Suppressor macrophage treated with lipopolysaccharide for 1 hour (primary cell): ENCODE measurements at places on chromosomes 5 and 9.
A peak's percentile ranks its signal among the peaks of the same experiment; 100 is the strongest.

GRCh38 chr9:128005923-128006322 lies 25.1 kb upstream of the EEIG1 start:
- peak; percentile 82 for DNase-seq

- no peak for DNase-seq
These were observed 25.4 kb downstream of the KCNT1 start for GRCh38 chr9:135727257-135727875.

GRCh38 chr5:86075139-86075538 lies 542.6 kb upstream of the COX7C start:
- DNase-seq, result no peak

DNA sequence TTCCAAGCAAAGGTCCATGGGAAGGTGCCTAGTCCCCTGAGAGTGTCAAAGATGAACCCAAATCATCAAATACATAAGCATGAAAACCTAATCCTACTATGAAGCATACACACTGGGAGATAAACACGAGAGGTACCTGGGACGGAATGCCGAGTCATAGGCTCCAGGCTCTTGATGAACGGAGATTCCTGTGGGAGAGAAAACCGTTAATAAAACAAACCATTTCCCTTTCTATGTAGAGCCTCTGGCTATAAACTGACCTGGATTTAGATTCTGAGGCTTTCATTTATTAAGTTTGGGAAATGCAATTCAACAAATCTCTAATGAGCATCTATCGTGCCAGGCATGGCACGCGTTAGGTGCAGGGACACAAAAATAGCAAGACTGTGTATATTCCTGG lies 206.4 kb upstream of the IL12B start:
- no peak for DNase-seq

DNA sequence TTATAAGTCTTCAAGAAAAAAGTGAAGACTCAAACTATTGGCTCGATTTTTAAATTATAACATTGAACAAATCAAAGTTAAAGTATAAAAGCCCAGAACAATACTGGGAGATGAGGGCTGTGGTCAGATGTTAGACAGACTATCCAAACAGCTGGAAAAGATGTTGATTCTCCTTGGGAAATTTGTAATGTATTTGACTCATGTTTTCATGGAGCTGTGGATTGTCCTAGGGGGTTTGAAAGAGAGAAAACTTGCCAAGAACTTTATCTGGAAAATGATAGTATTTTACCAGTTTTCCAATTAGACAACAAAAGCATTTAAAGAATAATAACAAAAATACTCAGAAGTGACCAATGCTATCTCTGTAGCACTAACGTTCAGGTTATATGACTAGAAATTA lies 339.2 kb downstream of the ARL15 start:
- DNase-seq, result no peak

DNA sequence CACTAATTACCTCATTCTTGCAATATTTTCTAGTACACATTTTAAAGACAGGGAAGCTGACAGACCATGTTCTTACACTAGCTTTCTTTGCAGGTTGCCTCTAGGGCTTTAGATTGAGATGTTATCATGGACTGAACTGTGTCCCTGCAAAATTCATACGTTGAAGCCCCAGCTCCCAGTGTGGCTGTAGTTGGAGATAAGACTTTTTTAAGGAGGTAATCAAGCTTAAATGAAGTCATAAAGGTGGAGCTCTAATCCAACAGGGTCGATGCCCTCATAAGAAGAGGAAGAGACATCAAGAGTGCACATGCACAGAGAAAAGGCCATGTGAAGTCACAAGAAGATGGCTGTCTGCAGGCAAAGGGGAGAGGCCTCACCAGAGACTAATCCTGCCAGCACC lies 471.2 kb upstream of the ACTBL2 start:
- no peak for DNase-seq

DNA sequence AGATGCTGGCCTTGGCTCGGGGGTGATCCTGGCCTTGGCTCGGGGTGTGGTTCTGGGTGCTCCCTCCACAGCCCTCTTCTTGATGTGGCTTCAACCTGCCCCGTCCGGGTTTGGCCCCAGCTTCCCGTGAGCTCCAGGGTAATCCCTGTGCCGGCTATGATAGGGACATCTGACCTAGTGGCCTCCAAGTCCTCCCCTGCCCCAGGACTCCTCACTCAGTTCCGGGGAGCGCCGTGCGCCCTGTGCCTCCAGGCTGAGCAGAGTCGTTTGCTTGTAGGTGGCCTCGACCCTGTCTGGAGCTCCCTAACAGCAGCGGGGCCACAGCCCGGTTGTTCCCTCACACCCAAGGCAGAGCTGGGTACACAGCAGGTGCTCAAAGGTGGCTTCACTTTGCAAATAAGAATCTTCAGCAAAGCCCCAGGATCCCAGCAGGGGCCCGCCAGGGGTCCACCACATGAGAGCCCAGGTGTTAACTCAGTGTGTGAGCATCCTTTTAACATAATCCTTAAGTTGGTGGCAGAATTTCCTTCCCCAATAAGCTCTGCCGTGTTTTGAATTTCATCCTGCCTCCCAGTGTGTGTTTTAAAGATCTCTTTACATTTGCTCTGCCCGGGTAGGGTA lies 32.3 kb upstream of the CEP72 start:
- DNase-seq, result no peak

DNA sequence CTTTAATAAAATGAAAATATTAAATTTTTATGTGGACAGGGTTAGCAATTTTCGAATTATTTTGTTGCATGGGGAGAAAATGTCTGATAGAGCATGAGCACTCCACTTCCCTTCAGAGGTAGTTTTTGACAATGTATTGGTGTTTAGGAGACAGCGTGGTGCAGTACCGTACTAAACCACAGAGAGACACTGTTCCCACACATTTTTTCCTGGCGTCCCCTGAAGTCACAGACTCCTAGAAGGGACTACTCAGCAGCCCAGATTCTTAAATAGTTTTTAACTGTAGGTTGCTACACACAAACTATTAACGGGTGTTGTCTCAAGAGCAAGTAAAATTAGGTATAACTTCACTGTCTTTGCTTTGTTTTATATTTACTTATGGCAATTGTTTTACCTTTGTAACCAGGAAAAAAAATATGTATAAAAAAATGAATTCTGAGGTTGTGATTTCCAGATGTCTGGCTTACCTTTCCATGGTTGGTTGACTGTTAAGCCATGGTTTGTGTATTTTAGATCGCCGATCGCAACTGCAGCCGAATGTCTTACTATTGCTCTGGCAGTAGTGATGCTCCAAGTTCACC lies 171.2 kb downstream of the DOCK8 start:
- DNase-seq, result peak; percentile 7

- peak; percentile 55 for DNase-seq
These were observed 4.4 kb upstream of the GLIPR2 start for GRCh38 chr9:36132086-36132485.

DNA sequence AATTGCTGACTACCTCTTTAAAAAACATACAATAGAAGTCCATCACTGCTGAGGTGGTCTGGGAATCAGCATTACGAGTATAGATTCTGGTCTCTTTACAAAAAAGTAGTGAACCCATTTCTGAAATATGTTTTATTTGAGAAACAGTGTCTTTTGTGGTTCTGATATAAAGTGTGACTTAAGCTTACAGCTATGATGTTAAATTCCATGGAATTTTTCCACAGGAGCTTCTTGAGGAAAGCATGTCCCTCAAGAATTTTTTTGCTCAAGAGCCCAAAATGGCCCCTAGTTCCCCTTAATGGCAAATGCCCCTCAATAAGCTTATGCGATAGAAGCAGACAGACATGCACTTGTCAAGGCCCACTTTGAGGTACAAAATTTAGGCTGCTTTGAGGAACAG lies 265.7 kb downstream of the FAM170A start:
- DNase-seq, result no peak

DNA sequence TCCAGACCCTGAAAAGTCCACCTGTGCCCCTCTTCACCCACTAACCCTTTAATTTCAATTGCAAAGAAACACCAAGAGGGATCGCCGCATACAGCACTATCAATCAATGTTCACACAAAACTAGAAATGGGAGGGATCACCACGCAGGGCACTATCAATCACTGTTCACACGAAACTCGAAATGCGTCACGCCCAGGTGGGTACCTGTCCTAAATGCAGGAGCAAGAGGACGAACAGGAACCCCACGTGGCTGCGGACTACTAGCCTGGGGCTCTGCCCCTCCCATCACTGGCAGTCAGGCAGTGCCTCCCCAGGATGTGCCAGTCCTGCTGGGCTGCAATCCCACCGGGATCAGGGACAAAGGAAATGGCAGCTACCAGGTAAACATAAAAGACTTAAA lies 28.2 kb downstream of the RASGEF1C start:
- no peak for DNase-seq

- DNase-seq, result no peak
These were observed 333.4 kb upstream of the PUM3 start for GRCh38 chr9:3177146-3177761.

DNA sequence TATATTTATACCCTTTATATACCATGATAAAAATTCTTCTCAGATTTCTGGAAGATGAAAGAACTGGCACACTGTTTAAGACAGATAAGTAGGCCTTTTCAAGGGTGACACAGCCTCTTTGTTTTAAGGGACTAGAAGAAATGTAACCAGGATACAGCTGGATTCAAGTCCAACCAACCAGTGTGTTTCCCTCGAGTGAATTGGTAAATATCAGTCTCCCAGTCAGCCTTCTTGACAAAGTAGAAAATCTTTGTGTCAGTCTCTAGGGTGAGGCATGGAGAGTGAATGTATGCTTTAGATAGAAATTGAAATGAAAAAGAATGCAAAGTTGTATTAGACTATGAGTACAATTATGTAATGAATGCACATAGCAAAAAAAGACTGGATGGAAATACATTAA lies 119.1 kb downstream of the ZDHHC21 start:
- DNase-seq, result no peak

GRCh38 chr5:98144116-98144515 lies 629.3 kb upstream of the RGMB start:
- DNase-seq, result no peak

- DNase-seq, result no peak
These were observed 70.4 kb downstream of the MUSK start for GRCh38 chr9:110738982-110739381.

GRCh38 chr9:15967068-15967467 lies 414.2 kb downstream of the CCDC171 start:
- no peak for DNase-seq

GRCh38 chr9:126307322-126308061 lies 19.1 kb upstream of the MVB12B start:
- no peak for DNase-seq

- no peak for DNase-seq
These were observed 143.5 kb downstream of the MTX3 start for GRCh38 chr5:79847561-79847960.

GRCh38 chr5:67100301-67100700 lies 96.3 kb downstream of the CD180 start:
- DNase-seq, result no peak

DNA sequence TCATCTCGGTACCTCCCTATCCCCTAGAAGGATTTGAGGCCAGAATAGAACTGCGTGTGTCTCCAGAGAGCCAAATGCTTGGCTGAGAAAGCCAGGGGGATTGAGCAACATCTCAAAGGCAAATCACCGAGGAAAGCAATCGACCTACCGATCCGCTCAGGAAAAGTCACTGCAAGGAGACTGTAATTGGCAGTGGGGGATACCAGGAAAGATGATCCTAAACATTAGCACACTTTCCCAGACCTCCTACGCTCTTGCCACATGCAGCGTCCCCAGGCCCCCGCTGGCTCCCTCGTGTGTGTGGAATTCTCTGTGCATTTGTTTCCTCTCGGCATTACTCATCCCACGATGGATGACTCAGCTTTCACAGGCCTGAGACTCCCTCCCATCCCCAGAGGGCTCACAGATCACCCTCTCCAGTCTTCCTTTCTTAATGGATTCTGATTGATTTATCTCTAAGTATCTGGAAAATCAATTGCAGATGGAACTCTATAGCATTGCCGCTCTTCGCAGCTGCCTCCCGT lies 82.2 kb upstream of the ICE1 start:
- DNase-seq, result no peak

DNA sequence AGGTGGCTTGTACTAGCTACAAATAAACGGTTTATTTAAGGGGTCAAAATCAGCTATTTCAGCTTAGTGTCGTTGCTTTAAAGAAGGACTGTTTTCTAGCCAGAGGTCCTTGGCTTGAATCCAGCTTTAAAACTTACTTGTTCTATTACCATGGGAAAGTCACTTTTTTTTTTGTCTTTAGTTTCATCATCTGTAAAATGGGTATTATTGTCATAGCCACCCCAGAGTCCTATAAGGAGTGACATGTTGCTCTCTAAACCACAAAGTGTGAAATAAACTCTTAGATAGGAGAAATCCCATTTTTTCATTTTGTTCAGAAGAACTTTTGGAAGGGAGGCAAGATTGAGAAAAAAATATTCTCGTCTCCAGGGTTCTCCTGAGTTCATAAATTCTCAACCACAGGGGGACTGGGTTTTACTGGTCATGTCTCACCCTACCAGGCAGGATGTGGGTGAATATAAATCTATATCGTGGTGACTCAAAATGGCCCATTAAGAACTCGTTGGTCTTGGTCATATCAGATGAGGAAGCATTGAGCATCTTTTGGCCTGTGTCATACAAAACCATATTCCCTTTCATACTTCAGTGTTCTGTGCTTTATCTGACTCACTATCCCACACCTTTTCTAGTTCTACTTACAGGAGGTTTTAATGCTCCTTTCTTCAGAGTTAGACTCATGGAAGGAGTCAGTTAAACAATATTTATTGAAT lies 202.7 kb upstream of the NR3C1 start:
- peak; percentile 56 for DNase-seq

GRCh38 chr5:171323806-171324632 lies 15.0 kb downstream of the TLX3 start:
- peak; percentile 41 for DNase-seq

DNA sequence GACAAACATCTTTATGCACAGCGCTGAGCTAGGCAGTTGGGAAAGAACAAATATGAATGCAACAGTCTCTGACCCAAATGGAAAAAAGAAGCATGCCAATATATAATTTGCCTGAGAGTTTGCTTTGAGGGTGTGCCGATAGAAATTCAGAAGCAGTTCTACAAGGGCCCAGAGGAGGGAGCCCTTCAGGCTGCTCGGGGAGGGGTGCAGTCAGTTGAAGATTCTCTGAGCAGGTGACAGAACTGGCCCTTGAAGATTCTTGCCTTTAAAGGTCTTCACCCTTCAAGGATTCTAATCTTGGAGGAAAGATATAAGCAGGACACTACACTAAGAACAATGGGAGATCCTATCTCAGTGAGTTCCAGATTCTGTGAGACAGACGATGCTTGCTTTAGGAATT lies 3.7 kb upstream of the PAPPA start:
- peak; percentile 30 for DNase-seq

- no peak for DNase-seq
These were observed 211.5 kb downstream of the EBF1 start for GRCh38 chr5:158888206-158888605.

GRCh38 chr5:83107692-83108420 lies 30.5 kb downstream of the XRCC4 start:
- no peak for DNase-seq

- DNase-seq, result no peak
These were observed 545.5 kb downstream of the CCDC171 start for GRCh38 chr9:16098306-16098705.

DNA sequence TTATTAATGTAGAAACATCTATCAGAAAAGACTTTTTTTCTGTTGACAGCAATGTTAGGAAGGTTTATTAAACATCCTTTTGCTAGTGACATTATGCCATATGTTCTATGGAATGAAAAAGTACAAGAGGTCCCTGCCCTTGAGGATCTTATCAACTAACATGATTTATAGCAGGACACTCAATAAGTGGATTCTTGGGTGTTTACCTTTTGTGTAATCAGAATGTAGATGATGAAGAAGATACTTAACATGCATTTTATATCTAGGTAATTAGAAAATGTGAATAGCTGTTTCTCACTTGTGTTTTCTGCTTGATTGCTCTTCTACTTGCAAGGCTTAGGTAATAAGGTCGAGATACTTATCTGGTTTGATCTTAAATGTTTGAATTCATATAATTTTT lies 4.9 kb downstream of the HMGCR start:
- DNase-seq, result no peak

- no peak for DNase-seq
These were observed 794.9 kb downstream of the TLE4 start for GRCh38 chr9:80366626-80367025.
